ENCODE measurements at places on chromosomes 11 and 22.

GRCh38 chr11:72586321-72587090 lies 87.7 kb downstream of the PDE2A start:
- DNase-seq, result no peak

GRCh38 chr11:62922653-62923431 lies 1.7 kb upstream of the CHRM1 start:
- no peak for DNase-seq

DNA sequence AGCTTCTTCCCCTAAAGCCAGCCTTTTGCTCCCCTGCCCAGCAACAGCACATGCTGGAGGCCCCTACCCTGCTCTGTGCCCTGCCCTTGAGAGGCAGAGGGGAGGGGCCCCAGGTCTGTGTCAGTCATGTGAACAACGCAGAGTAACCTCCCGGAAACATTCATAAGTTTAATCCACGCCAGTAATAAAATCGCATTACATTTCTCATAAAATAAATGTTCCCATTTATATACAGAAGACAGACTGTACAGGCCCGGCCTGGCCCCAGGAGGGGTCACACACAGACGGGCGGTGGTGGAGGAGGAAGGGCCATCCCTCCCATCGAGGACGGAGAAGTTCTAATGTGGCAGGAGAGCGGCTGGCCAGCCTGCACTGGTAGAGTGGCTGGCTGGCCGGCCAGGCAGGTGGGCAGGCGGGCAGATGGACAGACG lies 39.5 kb downstream of the LMO1 start:
- no peak for DNase-seq

DNA sequence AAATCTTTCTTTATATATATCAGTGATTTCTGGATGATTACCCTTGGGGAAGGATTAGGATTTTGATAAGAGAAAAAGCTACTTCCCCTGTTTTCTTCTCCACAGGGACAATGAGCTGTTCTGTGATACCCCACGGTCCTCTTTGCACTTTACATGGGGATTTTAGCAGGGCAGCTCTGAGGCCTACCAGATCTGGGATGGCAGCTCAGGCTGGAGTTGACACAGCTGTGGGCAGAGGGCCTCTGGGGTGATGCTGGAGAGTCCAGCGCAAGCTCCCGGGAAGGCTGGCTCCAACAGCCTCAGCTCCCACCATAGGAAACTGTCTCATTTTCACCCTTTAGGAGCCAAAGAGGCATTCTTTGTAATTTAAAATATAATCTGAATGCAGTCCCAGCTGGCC lies 383.8 kb upstream of the NARS2 start:
- DNase-seq, result no peak

DNA sequence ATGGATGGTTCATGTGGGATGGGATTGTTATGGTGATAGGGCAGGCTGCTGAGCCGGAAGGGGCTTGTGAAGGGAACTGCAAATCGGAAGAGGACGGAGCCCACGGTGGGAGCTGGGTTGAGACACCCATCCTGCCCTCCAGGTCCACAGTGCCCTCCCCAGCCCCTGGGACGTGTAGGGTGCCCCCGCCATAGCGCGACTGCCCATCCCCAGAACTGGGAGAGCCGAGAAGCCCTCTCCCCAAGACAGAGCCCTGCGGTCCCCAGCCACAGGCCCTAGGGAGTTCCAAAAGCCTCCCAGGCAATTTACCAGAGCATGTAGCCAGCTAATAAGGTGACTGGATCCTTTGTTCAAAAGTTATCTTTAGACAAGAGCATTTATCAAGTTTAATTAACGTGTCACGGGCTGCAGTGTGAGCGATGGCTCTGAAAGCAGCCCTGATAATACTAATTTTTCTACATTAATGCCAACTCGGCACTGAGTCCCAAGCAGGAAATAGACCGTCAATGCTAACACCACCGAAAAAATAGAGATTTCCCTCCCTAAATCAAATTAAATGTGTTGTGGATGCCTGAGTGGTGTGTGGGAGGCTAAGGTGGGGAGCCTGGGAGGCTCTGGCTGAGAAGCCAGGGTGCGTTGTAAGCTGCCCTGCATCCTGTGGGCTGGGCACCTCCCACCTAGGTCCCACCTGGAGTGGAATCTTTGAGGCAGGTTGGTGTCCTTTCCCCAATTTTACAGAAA lies 76.8 kb upstream of the RTL6 start:
- no peak for DNase-seq

GRCh38 chr22:20267441-20268278 lies 458 bp downstream of the RTN4R start:
- DNase-seq, result no peak

DNA sequence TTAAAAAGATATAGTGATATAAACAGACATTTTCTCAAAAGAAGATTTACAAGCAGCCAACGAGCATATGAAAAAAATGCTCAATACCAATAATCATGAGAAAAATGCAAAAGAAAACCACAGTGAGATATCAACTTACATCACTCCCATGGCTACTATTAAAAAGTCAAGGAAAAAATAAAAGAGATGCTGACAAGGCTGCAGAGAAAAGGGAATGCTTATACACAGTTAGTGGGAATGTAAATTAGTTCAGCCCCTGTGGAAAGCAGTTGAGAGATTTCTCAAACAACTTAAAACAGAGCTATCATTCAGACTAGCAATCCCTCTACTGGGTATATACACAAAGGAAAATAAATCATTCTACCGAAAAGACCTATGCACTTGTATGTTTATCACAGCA lies 97.1 kb upstream of the CARD18 start:
- DNase-seq, result no peak

GRCh38 chr11:72543849-72544542 lies 109.7 kb upstream of the CLPB start:
- no peak for DNase-seq

DNA sequence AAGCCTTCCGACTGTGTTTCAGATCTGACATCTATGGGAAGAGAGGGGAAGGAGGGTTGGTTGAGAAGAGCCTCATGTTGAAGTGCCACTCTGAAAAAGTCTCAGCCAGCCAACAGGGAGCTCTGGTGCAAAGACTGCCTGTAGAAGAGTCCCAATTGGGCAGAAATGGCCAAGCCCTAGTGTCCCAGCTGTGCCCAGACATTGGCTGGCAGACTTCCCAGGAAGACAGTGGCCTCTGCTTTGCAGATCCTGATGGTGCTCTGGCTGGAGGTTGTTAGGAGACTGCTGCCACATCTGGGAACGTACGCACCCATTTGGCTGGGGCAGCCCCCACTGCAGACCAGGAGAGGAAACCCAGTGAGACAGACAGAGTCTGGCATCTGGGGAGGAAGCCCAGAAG lies 3.2 kb upstream of the PLA2G3 start:
- no peak for DNase-seq

- DNase-seq, result no peak
Measured at GRCh38 chr22:42328130-42328783, 57.8 kb upstream of the TCF20 start.

- no peak for DNase-seq
Measured at GRCh38 chr11:35483131-35483820, 42.1 kb downstream of the PAMR1 start.

DNA sequence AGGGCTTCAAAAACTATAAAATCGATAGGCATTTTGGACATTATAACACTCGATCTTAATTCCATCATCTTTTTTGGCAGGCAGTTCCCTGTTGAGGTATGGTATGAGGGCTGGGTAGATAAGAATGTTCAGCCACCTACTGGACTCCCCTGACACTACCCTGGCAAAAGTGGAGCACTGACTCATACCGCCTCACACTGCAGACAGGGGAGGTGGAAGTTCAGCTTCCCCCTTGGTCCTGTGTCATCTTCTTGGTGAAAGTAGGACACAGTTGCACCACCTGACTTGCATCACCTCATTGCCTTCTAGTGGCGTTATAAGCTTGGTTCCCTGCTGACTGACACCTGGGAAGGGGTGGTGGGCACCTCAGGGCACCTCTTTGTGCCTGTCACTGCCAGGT lies 30.4 kb downstream of the PAAF1 start:
- peak; percentile 18 for DNase-seq

- no peak for DNase-seq
Measured at GRCh38 chr11:105142167-105142566, 2.6 kb upstream of the CARD18 start.

GRCh38 chr11:102010776-102011494 lies 36.3 kb upstream of the CFAP300 start:
- peak; percentile 46 for DNase-seq

- no peak for DNase-seq
Measured at GRCh38 chr11:66863428-66864125, 6.7 kb downstream of the LRFN4 start.

GRCh38 chr22:38733329-38733723 lies 22.5 kb downstream of the SUN2 start:
- no peak for DNase-seq

DNA sequence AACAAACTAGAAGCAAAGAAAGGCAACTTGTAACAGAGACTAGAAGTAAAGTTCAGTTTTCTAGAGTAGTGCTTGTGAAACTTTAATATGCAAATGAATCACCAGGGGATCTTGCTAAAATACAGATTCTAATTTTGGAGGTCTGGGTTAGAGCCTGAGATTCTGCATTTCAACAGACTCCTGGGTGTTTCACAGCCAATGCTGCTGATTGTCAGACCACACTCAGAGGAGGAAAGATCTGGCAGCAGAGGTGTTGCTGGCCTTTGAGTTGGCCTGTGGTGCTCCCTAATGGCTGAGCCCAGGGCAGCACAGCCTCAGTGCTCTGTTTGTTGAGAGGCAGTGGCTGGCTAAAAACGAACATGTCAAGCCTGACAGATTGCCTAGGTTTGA lies 5.4 kb downstream of the CRY2 start:
- no peak for DNase-seq

- DNase-seq, result no peak
Measured at GRCh38 chr11:24567380-24567779, 70.5 kb downstream of the LUZP2 start.

- no peak for DNase-seq
Measured at GRCh38 chr22:45526768-45527360, 24.2 kb downstream of the FBLN1 start.

DNA sequence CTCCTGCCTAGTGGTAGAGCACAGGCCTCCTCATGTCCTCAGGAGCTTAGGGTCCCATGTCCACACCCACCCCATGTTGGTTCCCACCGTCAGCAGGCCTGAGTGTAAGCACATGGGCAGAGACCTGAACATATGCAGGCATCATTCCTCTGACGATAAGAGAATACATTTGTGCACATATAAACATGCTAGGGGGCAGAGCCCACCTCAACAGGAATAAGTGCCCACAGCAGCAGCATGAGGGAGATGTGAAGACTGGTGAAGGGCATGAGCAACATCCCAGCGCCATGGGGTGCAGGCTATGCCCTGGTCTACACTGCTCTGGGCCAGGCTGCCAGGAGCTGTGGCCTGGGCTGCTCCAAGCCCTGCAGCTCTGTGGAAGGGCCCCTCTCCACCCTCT lies 16.9 kb downstream of the ADORA2A start:
- DNase-seq, result no peak

DNA sequence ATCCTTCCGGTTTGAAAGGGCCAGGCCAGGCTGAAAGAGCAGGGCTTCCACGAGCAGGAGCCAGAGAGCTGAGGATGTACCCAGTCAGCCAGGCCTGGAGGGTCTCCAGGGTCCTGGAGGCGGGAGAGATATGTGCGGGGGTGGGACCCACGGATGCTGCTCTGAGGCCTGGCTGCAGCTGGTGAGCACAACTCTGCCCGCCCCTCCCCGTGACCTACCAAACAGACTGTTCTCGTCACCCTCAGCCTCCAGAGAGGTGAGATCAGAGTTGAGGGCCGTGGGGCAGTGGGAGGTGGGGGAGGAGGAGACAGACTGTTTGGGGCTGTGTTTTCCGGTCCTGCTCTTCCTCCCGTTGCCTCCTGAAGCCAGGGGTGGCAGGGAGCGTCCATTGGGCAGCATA lies 42.2 kb downstream of the TRIOBP start:
- DNase-seq, result no peak

GRCh38 chr11:10629411-10630002 lies 61.0 kb upstream of the LYVE1 start:
- no peak for DNase-seq

GRCh38 chr11:60717956-60718355 lies 6.6 kb upstream of the MS4A18 start:
- DNase-seq, result no peak

GRCh38 chr11:120863359-120863758 lies 160.5 kb upstream of the TBCEL start:
- DNase-seq, result peak; percentile 4

GRCh38 chr11:28400331-28401100 lies 292.3 kb downstream of the METTL15 start:
- no peak for DNase-seq

- DNase-seq, result no peak
Measured at GRCh38 chr22:25402501-25403283, 161.8 kb upstream of the GRK3 start.

- no peak for DNase-seq
Measured at GRCh38 chr22:19876314-19876940, 21.8 kb upstream of the GNB1L start.

- DNase-seq, result no peak
Measured at GRCh38 chr11:73317373-73317772, 9.3 kb downstream of the ARHGEF17 start.

- no peak for DNase-seq
Measured at GRCh38 chr11:62544581-62545436, 1.8 kb downstream of the AHNAK start.

Data from epithelial cell of proximal tubule (primary cell).